ENCODE measurements at places on chromosomes 7 and 10.

GRCh38 chr7:40918701-40919271 lies 784.0 kb downstream of the SUGCT start:
- H3K4me3 ChIP-seq: peak overlapping the region; percentile 38
- H3K27ac ChIP-seq: peak overlapping the region; percentile 89
- DNase-seq: peak; percentile 74

GRCh38 chr10:103692952-103693811 lies 162.2 kb downstream of the SH3PXD2A start:
- H3K4me3 ChIP-seq: peak overlapping the region; percentile 81
- H3K4me1 ChIP-seq: peaks cover 63% of the 10 kb centered on the region
- H3K27me3 ChIP-seq: peaks cover 1% of the 10 kb centered on the region
- H3K36me3 ChIP-seq: no peaks in the 10 kb centered on the region
- no peak for DNase-seq

GRCh38 chr10:108685863-108686531 lies 1237.3 kb downstream of the XPNPEP1 start:
- no peak overlapping the region for H3K4me3 ChIP-seq
- no peak overlapping the region for H3K27ac ChIP-seq
- H3K4me1 ChIP-seq: no peaks in the 10 kb centered on the region
- no peaks in the 10 kb centered on the region for H3K27me3 ChIP-seq

DNA sequence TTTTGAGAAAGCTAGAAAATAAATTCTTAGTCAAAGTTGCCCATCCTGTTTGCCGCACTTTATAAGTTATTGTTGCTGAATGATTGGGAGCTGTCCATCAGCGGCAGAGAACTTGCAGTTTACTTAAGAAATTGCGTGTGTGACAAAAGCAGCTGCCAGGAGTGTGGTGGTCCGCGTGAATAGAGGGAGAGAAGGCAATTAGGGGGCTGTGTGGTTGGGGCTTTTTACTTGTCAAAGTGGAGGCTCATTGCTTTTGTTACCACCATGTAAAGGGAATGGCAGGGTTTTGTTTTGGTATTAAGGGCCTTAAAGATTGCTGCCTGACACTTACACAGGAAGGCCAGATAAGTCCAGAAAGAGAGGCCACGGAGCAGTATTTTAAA lies 177.8 kb downstream of the TCF7L2 start:
- peaks cover 71% of the 10 kb centered on the region for H3K4me1 ChIP-seq
- H3K27ac ChIP-seq: no peak overlapping the region
- no peaks in the 10 kb centered on the region for H3K36me3 ChIP-seq

- H3K27me3 ChIP-seq: no peaks in the 10 kb centered on the region
- peaks cover 8% of the 10 kb centered on the region for H3K36me3 ChIP-seq
- H3K4me1 ChIP-seq: peaks cover 66% of the 10 kb centered on the region
- DNase-seq: peak; percentile 93
Measured at GRCh38 chr10:43867667-43868565, 219.2 kb upstream of the ZNF32 start.
